ENCODE measurements at places on chromosomes 4 and X. TPM values are rescaled to one million over a fixed set of nuclear protein-coding genes. Genes with fewer than 3 reads are reported as not detected.

GRCh38 chr4:185369731-185370130 lies 26.0 kb downstream of the LRP2BP start:
- no peaks in the 10 kb centered on the region for H3K36me3 ChIP-seq
- no peaks in the 10 kb centered on the region for H3K27me3 ChIP-seq
- no peaks in the 10 kb centered on the region for H3K4me1 ChIP-seq
- no peak for DNase-seq
- H3K4me3 ChIP-seq: no peak overlapping the region

GRCh38 chr4:140871368-140871767 lies 115.2 kb upstream of the TBC1D9 start:
- no peaks in the 10 kb centered on the region for H3K36me3 ChIP-seq
- H3K27me3 ChIP-seq: no peaks in the 10 kb centered on the region
- H3K27ac ChIP-seq: no peak overlapping the region
- DNase-seq: no peak
- H3K4me1 ChIP-seq: peaks cover 5% of the 10 kb centered on the region

DNA sequence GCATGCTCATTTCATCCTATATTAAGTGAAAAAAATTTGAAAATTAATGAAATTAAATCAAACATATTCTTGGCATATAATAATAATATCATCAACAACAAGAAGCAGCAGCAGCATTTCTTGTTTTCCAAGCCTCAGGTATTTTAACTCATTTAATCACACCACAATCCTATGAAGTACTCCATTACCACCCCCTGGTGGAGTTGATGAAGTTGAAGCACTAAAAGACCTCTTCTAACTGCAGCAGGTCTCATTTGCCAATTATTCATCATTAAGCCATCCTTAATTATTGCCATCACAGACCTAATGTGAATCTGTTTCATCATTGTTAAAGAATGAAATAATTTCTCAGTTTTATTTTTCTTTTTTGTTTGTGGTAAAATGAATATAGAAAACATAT lies 801.4 kb upstream of the GRID2 start:
- no peaks in the 10 kb centered on the region for H3K36me3 ChIP-seq
- DNase-seq: peak; percentile 11
- H3K27me3 ChIP-seq: no peaks in the 10 kb centered on the region
- no peak overlapping the region for H3K4me3 ChIP-seq
- no peak overlapping the region for H3K27ac ChIP-seq

DNA sequence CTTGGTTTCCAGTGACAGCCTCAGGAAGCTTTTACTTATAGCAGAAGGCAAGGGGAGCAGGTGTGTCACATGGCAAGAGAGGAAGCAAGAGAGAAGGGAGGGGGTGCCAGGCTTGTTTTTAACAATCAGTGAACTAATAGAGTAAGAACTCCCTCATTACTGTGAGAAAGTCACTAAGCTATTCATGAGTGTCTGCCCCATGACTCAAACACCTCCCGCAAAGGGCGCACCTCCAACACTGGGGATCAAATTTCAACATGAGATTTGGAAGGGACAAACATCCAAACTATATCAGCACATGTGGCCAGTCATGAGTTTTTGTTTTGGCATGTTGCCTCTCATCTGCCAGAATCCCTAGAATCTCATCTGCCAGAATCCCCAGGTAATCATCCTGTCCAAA lies 183.5 kb upstream of the C1QTNF7 start:
- H3K4me1 ChIP-seq: no peaks in the 10 kb centered on the region
- no peaks in the 10 kb centered on the region for H3K27me3 ChIP-seq
- DNase-seq: no peak
- no peak overlapping the region for H3K4me3 ChIP-seq

TRIM75 gene
- 0.87 TPM for total RNA-seq

DNA sequence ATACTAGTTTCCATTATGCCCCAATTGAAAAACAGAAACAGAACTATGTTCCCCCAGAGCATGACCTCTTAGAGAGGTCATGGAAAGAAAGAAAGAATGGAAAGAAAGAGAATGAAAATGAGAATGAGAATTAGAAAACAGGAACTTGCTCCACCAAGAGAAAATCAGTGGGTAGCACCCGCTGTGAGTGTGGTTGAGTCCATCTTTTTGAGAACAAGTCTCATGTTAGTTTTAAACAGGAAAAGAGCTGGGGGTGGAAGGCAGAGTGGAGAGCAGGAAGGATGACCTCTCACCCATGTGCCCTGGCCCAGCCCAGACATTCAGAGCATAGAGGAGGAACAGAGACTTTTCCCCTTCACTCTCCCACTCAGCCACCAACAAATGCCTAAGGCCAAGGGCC lies 4.9 kb downstream of the GSX2 start:
- DNase-seq: no peak
- no peaks in the 10 kb centered on the region for H3K36me3 ChIP-seq
- H3K27ac ChIP-seq: no peak overlapping the region

DNA sequence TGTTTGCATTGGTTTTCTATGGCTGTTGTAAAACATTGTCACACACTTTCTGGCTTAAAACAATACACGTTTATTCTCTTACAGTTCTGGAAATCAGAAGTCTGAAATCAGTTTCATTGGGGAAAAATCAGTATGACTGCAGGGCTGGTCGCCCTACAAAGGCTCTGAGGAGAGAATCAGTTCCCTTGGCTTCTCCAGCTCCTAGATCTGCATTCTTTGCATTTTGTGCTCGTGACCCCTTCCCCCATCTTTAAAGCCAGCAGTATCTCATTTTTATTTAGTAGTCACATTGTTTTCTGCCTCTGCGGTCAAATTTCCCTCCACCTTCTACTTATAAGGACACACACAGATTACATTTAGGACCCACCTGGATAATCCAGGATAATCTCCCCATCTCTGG lies 849.7 kb upstream of the GRID2 start:
- H3K4me1 ChIP-seq: 0 out of 2 replicates have a peak, but pooled peaks cover 2% of the 10 kb centered on the region
- no peaks in the 10 kb centered on the region for H3K36me3 ChIP-seq
- H3K27me3 ChIP-seq: no peaks in the 10 kb centered on the region
- no peak overlapping the region for H3K4me3 ChIP-seq
- no peak for DNase-seq

SFRP2 gene
- not detected for total RNA-seq

- no peak for DNase-seq
- no peak overlapping the region for H3K4me3 ChIP-seq
- H3K27me3 ChIP-seq: no peaks in the 10 kb centered on the region
- H3K4me1 ChIP-seq: no peaks in the 10 kb centered on the region
- H3K36me3 ChIP-seq: no peaks in the 10 kb centered on the region
These were observed 367.8 kb upstream of the SLC7A11 start for GRCh38 chr4:138609943-138610350.

DNA sequence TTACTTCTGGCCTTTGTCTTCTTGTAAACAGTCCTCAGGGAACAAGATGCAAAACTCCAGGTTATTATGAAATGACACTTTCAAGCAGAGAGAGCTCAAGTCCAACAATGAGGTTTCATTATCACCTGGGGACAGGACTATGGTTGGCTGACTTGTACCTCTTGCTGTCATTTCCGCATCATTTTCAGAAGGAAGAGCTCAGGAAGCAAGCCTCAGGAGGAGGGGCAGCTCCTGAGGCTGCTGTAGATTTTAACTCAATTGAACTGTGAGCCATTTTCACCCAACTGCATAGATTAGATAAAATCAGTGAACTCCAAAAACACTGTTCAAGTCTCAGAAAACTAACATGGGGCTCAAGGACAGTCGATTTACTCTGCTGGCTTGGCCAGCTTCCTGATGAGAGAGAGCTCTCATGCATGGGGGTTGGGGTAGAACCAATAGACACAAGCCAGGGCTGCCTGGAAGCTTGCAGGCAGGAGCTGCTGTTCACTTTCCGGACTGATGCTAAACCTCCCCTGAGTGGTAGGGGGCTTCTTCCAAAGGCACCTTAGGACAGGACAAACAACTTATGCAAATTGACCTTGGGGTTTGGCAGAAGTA lies 23.6 kb downstream of the TMEM255A start:
- peaks cover 24% of the 10 kb centered on the region for H3K27me3 ChIP-seq
- no peaks in the 10 kb centered on the region for H3K4me1 ChIP-seq
- H3K36me3 ChIP-seq: no peaks in the 10 kb centered on the region
- H3K27ac ChIP-seq: no peak overlapping the region
- no peak overlapping the region for H3K4me3 ChIP-seq
- no peak for DNase-seq

GRCh38 chrX:42094218-42094617 lies 170.9 kb upstream of the CASK start:
- no peaks in the 10 kb centered on the region for H3K36me3 ChIP-seq
- no peaks in the 10 kb centered on the region for H3K27me3 ChIP-seq
- H3K4me1 ChIP-seq: no peaks in the 10 kb centered on the region
- H3K4me3 ChIP-seq: no peak overlapping the region
- no peak for DNase-seq

DNA sequence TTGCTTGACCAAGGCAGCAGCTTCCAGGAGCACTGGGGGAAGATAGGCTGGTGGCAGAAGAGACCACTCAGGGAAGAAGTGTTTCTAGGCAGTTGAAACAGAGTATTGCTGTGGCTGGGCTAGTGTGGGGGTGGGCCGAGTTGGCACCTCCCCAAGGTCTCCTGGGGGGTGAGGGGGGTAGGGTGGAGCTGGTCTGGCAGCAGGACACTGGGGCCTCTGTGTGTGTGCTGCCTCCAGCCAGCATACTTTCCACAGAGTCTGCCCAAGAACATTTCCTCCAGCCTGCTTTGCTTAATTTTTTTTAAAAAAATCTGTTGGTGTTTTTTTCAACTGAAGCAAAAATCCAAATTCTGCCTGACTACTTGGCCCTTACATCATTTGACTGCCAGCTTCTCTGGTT lies 4.0 kb downstream of the ITIH6 start:
- no peaks in the 10 kb centered on the region for H3K4me1 ChIP-seq
- H3K4me3 ChIP-seq: no peak overlapping the region
- DNase-seq: no peak
- no peak overlapping the region for H3K27ac ChIP-seq
- no peaks in the 10 kb centered on the region for H3K27me3 ChIP-seq
- H3K36me3 ChIP-seq: no peaks in the 10 kb centered on the region

- H3K4me1 ChIP-seq: peaks cover 11% of the 10 kb centered on the region
- H3K27ac ChIP-seq: peak overlapping the region; percentile 75
- no peak overlapping the region for H3K4me3 ChIP-seq
- DNase-seq: peak; percentile 13
- H3K27me3 ChIP-seq: no peaks in the 10 kb centered on the region
These were observed 196.8 kb upstream of the FAT1 start for GRCh38 chr4:186920483-186920882.

- no peak overlapping the region for H3K27ac ChIP-seq
- no peak overlapping the region for H3K4me3 ChIP-seq
- DNase-seq: no peak
- H3K4me1 ChIP-seq: no peaks in the 10 kb centered on the region
These were observed 529.7 kb upstream of the RPS6KA3 start for GRCh38 chrX:20796450-20796849.

DNA sequence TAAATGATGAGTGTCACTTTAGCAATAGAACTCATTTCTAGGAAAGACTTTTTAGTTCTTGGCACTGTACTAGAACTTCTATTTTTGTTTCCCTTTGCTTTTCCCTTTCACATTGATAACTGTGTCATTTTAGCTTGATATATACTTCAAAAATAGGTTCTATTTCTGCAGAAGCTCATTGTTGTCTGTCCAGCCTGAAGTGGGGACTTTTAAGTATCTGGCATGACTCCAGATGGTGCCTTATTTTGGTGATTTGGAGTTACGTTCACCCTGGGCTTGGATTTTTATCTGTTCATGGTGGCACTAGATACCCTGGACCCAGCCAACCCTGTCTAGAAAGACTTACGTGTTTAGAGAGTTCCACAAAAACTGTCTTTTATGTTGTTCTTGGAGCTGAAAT lies 3.4 kb downstream of the ABHD18 start:
- peaks cover 15% of the 10 kb centered on the region for H3K4me1 ChIP-seq
- H3K27me3 ChIP-seq: no peaks in the 10 kb centered on the region
- DNase-seq: peak; percentile 6
- H3K27ac ChIP-seq: no peak overlapping the region

DNA sequence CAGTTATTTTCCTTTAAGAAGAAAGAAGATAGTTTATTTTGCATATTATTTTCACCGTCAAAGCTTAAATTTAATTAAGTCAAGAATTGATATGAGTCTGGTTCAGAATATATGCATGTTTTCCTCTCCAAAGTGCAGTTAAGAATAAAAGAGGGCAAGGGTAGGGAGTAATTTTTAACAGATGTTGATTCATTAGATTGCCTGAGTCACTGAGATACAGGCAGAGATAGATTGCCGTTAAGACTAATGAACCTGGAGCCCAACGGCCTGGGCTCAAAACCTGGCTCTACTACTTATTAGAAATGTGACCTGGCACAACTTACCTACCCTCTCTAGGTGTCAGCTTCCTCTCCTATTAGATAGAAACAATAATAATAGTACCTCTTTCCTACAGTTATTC lies 1037.4 kb upstream of the PABPC4L start:
- DNase-seq: no peak
- H3K4me1 ChIP-seq: peaks cover 1% of the 10 kb centered on the region
- no peaks in the 10 kb centered on the region for H3K36me3 ChIP-seq
- H3K27ac ChIP-seq: no peak overlapping the region

DNA sequence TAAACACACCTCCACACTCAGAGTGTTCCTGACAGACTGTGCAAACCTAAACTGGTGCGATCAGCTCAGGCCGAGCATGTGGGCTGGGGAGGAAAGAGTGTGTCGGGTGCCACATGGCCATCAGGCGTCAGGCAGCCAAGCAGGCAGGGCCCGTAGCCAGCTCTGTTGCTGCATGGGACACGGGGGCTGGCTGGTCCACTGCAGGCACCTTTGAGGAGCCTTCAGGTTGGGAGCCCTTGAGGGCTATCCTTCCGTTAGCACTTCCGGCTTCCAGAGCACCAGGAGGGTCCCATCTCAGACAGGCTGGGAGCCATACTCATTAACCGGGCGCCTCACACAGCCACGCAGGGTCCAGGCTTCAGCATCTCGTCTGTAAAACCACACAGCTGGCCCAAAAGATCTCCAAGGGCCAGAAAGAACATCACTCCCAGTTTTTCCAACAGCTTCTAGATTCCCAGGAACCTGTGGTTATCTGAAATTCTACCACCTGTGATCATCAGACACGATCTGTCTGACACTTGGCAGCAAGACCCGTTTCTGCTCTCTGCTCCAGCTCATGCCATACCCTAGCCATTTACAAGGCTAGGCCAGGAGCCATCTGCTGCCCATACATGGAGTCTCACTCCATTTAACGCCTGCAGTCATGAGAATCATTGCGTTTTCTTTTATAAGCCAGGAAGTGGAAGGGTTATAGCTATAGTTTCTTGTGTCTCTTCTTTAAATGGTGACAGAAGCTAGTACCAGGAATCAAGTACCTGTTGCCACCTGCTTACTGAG lies 87.5 kb downstream of the NSUN7 start:
- H3K27ac ChIP-seq: no peak overlapping the region
- H3K27me3 ChIP-seq: no peaks in the 10 kb centered on the region
- no peak for DNase-seq
- H3K36me3 ChIP-seq: no peaks in the 10 kb centered on the region

DNA sequence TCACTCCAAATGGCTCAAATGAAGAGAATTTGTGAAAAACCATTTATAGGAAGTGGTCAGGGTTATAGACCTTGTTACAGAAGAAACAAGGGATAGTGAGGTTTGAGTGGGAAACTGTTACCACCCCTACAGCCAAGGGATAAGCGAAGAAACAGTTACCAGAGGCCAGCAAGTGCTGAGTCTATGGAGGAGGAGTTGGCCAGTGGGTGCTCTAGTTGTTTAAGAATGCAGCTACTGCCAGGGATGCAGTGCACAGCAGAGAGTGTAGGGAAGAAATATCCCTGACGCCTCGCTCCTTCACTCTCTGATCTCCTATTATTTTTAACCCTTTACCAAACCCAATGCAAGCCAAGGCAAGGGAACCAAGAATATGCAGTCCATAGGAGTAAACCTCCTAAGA lies 15.2 kb upstream of the SYTL4 start:
- no peak overlapping the region for H3K27ac ChIP-seq
- DNase-seq: no peak
- no peaks in the 10 kb centered on the region for H3K36me3 ChIP-seq
- no peak overlapping the region for H3K4me3 ChIP-seq
- H3K4me1 ChIP-seq: peaks cover 5% of the 10 kb centered on the region
